CD8-positive, alpha-beta memory T cell (primary cell): ENCODE measurements at places on chromosomes 7 and 10. TPM values are rescaled to one million over a fixed set of nuclear protein-coding genes. Genes with fewer than 3 reads are reported as not detected.

The IFIT1B gene
- total RNA-seq, result not detected

DNA sequence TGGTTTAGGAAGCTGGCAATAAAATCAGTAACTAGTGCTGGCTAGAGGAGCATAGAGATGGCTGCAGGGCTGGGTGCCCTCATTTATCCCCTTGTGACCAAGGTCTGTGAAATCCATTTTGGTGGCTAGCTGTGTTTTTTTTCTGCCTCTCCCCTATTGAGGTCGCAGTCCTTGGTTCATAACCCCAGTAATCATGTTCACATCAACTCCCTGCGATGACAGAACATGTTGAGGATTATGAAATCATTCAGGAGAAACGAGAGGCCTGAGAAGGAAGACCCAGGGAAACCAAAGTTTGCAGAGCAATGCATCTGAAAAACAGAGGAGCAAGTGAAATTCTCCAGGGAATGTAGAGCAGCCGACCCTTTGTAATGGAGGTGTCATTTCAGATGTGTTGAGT lies 126.9 kb downstream of the TACC2 start:
- no peak for DNase-seq

The EBF3 gene
- not detected for total RNA-seq

DNA sequence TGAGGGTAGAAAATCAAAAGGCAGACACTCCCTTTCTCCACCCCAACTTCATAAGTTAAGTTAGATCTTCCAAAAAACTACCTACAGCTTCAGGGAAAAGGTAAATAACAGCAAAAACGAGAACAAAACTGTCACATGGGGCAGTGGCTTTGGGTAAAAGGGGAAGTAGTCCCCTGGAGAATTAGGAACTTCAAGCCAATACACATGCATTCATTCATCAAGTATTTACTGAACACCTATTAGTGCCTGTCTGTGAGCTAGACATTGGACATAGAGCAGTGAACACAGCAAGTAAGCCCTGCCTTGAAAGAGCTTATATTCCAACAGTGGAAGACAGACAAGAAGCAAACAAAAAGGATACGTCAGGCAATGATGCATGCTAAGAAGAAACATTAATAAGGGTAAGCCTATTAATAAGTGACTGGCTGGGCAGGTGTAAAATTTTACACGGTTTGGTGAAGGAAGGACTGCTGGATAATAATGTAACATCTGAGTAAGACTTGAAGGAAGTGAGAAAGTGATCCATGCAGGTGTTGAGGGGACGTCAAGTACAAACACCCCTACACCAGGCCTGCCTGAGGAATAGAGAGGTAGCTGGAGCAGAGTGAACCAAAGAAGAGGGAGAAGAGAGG lies 69.6 kb upstream of the RAPGEF5 start:
- DNase-seq, result no peak

The HMX2 gene
- not detected for total RNA-seq

- no peak for DNase-seq
These were observed 215.3 kb downstream of the SUGCT start for GRCh38 chr7:40350100-40350499.

The ZNF789 gene
- total RNA-seq, result 12.3 TPM

DNA sequence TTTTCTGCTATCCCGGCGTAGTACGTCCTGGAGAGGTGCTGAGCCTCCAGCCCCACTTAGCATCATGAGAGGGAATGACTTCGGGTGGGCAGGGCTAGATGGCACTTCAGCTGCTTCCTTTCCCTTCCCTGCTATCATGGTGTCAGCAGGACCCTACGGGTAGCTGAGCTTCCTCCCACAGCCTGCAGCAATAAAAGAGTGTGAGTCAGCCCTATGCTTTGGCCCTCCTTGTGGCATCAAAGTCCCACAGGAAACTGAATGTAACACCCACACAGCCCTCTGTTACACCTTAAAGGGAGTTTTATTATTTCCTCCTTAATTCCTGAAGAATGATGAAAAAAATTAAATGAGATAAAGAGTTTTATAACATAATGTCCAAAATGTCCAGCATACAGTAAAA lies 458.1 kb downstream of the RPS24 start:
- no peak for DNase-seq

The MRLN gene
- not detected for total RNA-seq

DNA sequence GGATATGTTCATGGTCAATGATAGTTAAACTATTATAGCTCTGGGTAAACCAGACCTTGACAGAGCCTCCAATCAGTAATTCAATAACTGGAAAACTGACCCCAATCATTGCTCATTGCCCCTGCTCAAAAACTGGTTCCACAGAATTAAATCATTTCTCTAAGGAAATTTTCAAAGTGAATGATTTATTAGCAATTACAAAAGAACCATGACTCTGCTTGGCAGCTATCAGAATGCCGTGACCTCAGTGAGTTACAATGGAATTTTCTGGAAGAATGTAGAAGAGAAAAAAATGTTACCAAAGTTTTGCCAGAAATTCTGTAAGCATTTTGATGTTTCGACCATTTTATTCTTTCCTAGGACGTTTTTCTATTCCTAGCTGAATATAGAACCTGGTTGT lies 106.8 kb upstream of the APBB1IP start:
- DNase-seq, result no peak

The GHITM gene
- 218 TPM for total RNA-seq

The CARD11 gene
- total RNA-seq, result 68.4 TPM

GRCh38 chr10:62653254-62653653 lies 151.3 kb upstream of the ADO start:
- no peak for DNase-seq

The C1GALT1 gene
- 40.7 TPM for total RNA-seq

The MINDY4 gene
- total RNA-seq, result 2.6 TPM

The FRMD4A gene
- total RNA-seq, result 2.7 TPM

The DENND2A gene
- total RNA-seq, result not detected

The AKR1C3 gene
- total RNA-seq, result 0.75 TPM

DNA sequence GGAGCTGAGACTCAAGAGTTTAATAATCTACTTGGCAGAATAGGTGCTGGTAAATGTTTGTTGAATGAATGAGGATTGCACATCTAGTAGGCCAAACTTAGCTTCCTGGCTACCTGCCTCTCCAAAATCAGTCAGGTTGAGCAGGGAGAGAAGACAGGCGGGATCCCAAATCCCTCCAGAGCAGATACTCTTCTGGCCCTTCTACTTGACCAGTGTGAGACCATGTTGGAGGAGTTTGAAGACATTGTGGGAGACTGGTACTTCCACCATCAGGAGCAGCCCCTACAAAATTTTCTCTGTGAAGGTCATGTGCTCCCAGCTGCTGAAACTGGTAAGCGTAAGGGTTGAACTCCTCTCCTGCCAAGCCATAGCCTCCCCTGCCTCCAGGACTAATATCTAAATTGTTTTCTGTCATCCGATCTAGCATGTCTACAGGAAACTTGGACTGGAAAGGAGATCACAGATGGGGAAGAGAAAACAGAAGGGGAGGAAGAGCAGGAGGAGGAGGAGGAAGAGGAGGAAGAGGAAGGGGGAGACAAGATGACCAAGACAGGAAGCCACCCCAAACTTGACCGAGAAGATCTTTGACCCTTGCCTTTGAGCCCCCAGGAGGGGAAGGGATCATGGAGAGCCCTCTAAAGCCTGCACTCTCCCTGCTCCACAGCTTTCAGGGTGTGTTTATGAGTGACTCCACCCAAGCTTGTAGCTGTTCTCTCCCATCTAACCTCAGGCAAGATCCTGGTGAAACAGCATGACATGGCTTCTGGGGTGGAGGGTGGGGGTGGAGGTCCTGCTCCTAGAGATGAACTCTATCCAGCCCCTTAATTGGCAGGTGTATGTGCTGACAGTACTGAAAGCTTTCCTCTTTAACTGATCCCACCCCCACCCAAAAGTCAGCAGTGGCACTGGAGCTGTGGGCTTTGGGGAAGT lies 2.2 kb upstream of the MBLAC1 start:
- DNase-seq, result no peak
